ENCODE measurements at places on chromosomes 6 and 20. TPM values are rescaled to one million over a fixed set of nuclear protein-coding genes. Genes with fewer than 3 reads are reported as not detected.

DNA sequence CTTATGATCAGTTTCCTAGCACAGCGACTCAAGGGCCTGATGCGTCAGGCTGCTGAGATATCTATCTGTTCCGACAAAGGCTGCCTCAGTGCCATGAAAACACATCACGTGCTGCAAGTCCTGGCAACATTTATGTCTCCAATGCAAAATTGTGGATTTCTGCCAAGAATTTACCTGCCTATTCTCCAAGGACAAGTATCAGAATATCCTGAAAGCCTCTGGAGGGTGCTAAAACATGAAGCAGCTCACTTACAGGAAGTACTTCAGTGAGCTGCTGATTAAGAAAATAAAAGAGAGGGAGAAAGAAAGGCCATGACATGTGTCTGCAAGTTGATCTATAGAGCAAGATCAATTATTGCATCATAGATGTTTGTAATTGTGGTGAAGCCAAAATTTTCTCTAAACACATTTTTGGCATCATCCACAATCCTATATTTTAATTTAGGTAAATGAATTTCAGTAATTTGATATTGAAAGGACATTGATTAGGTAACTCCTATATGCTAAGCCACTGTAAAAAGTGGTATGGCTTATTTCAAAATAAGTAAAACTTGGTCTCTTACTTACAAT is 25.8 kb upstream of the TPBG start:
- no peaks in the 10 kb centered on the region for H3K36me3 ChIP-seq
- no peak for DNase-seq
- no peak overlapping the region for H3K4me3 ChIP-seq
- no peak overlapping the region for H3K27ac ChIP-seq
- no peaks in the 10 kb centered on the region for H3K27me3 ChIP-seq

- no peaks in the 10 kb centered on the region for H3K36me3 ChIP-seq
- no peak for DNase-seq
- H3K27me3 ChIP-seq = no peaks in the 10 kb centered on the region
- H3K4me1 ChIP-seq = no peaks in the 10 kb centered on the region
- no peak overlapping the region for H3K27ac ChIP-seq
- no peak overlapping the region for H3K4me3 ChIP-seq
These were observed 310.4 kb downstream of the HAO1 start for GRCh38 chr20:7629880-7630279.

DNA sequence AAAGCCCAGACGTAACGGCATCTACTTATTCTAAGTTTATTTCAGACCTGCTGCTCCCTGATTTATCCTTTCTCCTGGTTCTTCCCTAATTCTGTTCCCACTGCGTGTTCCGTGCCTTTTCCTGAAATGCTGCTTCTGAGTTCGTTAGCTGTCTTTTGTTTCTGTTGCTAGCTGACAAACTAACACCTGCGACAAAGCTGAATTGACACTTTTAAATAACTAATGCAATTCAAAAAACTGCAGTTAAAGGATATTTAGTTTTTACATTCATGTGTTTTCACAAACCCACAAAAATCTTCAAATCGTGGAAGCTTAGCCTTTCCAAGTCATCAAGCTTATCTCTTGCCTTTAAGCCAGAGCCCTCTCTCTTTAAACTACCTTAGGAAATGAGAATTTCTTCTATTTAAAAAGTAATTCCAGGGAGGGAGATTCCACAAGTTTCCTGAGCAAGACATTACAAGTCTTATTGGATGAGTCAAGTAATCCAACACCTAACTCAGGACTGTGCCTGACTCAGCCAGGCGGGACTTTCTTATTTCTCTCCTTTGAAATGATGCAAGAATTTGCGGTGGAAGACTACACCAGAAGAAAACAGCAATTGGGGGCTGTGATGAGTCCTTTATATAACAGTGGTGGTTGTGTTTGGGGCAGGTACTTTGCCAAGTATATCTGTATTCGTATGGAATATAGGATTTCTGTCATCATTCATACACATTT is 6.3 kb downstream of the ADTRP start:
- H3K36me3 ChIP-seq = no peaks in the 10 kb centered on the region
- H3K4me3 ChIP-seq = no peak overlapping the region
- H3K4me1 ChIP-seq = peaks cover 19% of the 10 kb centered on the region
- no peak for DNase-seq
- no peak overlapping the region for H3K27ac ChIP-seq

GRCh38 chr6:167530951-167531350 is 206.1 kb downstream of the TTLL2 start:
- H3K4me3 ChIP-seq = no peak overlapping the region
- no peaks in the 10 kb centered on the region for H3K4me1 ChIP-seq
- no peaks in the 10 kb centered on the region for H3K36me3 ChIP-seq
- H3K27me3 ChIP-seq = no peaks in the 10 kb centered on the region
- DNase-seq = no peak

GRCh38 chr20:63767456-63767855 is 27.9 kb downstream of the SLC2A4RG start:
- H3K4me3 ChIP-seq = no peak overlapping the region
- H3K36me3 ChIP-seq = no peaks in the 10 kb centered on the region
- no peaks in the 10 kb centered on the region for H3K27me3 ChIP-seq
- no peak for DNase-seq

GRCh38 chr6:128252341-128253176 is 267.8 kb downstream of the PTPRK start:
- no peaks in the 10 kb centered on the region for H3K36me3 ChIP-seq
- no peaks in the 10 kb centered on the region for H3K4me1 ChIP-seq
- no peak overlapping the region for H3K27ac ChIP-seq

DNA sequence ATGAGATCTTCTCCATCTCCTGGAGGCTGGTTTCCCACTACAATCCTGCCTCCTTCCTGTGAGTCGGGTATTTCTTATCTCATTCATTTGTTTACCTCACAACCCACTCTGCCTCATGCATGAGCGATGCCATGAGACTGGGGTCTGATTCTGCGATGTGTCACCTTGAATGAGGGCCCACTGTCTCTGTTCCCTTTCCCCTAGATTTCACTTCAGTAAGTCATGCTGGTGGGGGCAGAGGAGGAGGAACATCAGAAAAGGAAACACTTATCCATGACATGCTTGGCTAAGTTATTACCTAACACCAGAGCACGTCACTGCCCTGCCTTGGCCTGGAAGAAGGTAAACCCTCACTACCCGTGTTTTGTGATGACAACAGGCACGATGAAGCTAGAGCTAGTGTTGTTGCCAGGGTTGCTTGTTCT is 337.4 kb upstream of the PRDM1 start:
- no peaks in the 10 kb centered on the region for H3K4me1 ChIP-seq
- no peak overlapping the region for H3K4me3 ChIP-seq
- H3K27ac ChIP-seq = no peak overlapping the region
- DNase-seq = no peak
- no peaks in the 10 kb centered on the region for H3K27me3 ChIP-seq

DNA sequence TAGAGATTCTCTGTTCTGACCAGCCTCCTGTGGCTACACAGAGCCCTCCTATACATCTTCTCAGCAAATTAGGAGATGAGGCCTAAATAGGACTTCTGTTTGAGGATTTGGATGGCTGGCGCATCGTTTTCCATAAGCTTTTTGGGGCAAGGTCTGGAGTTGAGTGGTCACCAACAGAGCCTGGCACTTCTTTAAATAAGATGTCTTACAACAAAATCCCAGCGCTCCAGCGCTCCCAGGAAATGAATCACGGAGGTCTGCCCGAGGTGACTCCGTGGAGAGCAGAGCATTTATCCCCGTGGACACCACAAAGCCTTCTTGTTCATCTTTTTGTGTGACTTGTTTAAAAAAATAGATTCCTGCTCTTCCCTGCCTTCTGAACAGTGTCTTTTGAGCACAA is 75.3 kb downstream of the GNAS-AS1 start:
- no peak overlapping the region for H3K27ac ChIP-seq
- no peaks in the 10 kb centered on the region for H3K36me3 ChIP-seq
- peaks cover 26% of the 10 kb centered on the region for H3K27me3 ChIP-seq
- H3K4me1 ChIP-seq = no peaks in the 10 kb centered on the region
- H3K4me3 ChIP-seq = no peak overlapping the region
- peak; percentile 20 for DNase-seq

- H3K4me1 ChIP-seq = no peaks in the 10 kb centered on the region
- H3K4me3 ChIP-seq = no peak overlapping the region
- DNase-seq = no peak
- no peak overlapping the region for H3K27ac ChIP-seq
- H3K27me3 ChIP-seq = no peaks in the 10 kb centered on the region
These were observed 110.2 kb downstream of the ESR1 start for GRCh38 chr6:151917531-151918329.

DNA sequence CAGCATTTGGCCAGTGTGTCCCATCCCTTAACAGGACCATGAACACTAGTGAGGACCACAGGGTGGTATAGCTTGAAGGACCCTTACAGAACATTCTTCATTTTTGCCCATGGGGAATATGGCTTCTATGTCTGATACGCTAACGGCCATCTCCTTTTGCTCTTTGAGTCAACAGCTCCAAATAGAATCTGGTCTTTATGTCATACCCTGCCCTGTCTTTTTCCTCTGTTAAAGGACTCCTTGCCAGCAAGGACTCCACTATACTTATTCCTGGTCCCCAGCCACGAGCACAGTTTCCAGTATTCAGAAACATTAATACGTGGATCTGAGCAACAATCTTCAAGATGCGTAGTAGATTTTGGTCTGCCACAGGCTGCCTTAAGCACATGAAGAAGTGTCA is 22.5 kb downstream of the SERPINB1 start:
- H3K4me3 ChIP-seq = no peak overlapping the region
- H3K27me3 ChIP-seq = no peaks in the 10 kb centered on the region
- no peak for DNase-seq
- no peaks in the 10 kb centered on the region for H3K36me3 ChIP-seq

DNA sequence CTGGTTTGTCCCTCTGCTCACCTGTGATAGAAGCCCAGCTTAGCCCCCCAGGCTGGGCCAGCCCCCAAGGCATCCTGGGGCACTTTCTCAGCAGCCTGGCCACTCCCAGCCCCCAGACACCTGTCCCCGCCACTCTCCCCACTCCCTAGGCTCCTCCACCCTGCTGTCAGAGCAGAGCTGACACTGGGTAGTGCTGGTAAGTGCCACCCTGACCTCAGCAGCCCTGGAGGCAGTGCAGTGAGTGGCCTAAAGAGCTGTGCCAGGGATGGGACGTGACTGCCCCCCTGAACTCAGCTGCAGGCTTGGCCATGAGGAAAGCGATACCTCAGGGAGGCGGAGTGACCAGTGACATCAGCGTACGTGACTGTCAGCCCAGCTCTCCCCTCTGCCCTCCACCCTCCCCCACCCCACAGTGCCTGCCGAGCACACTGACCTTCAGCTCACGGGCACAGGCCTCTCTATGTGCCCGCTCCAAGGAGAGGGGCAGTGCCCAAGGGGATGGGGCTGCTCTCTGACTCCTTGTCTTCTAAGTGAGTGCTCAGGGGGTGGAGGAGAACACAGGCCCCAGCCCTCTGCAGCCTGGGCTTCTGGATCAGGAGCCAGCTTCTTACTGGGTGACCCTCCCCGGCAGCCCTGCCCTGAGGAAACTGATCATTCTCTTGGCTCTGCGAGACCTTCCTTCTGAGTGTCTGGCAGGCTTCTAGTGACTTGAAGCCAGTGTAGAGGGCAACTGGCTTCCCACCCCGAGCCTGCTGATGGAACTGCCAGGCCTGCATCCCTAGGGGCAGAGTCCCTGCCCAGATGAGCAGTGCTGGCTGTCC is 172.7 kb downstream of the MRPL14 start:
- H3K27ac ChIP-seq = no peak overlapping the region
- no peak overlapping the region for H3K4me3 ChIP-seq
- no peaks in the 10 kb centered on the region for H3K27me3 ChIP-seq
- no peaks in the 10 kb centered on the region for H3K36me3 ChIP-seq
- H3K4me1 ChIP-seq = no peaks in the 10 kb centered on the region
- no peak for DNase-seq

CLPSL1 gene
- not detected for total RNA-seq

RTEL1 gene
- total RNA-seq = 26.7 TPM

NDUFAF4 gene
- 20.8 TPM for total RNA-seq

Measured in upper lobe of right lung (tissue), 1 donor.